ENCODE measurements at places on chromosomes 2 and 18.
A peak's percentile ranks its signal among the peaks of the same experiment; 100 is the strongest.

DNA sequence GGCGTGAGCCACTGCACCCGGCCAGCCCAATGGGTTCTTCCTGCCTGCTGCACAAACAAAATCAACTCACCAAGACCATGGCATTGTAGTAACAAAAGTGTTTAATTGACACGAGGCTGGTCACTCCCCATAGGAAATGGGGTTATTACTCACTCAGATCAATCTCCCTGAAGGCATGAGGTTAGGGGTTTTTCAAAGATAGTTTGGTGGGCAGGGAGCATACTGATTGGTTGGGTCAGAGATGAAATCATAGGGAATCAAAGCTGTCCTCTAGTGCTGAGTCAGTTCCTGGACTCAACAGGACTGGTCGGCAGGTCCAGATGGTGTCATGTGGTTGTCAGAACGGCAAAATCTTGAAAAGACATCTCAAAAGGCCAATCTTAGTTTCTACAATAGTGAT is 122.1 kb downstream of the TMEM17 start:
- DNase-seq: no peak

DNA sequence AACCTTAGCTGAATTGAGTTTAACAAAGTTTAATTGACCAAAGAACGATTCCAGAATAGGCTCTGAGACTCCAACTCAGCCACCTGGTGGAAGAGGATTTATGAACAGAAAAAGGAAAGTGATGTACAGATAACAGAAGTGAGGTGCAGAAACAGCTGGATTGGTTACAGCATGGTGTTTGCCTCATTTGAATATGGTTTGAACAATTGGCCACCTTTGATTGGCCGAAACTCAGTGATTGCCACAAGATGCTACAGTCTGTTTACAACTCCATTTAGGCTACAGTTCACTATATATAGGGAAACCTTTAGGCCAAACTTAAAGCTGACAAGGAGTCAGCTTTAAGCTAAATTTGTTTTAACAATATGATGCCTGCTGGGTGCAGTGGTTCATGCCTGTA is 28.1 kb upstream of the SLC35G4 start:
- no peak for DNase-seq

DNA sequence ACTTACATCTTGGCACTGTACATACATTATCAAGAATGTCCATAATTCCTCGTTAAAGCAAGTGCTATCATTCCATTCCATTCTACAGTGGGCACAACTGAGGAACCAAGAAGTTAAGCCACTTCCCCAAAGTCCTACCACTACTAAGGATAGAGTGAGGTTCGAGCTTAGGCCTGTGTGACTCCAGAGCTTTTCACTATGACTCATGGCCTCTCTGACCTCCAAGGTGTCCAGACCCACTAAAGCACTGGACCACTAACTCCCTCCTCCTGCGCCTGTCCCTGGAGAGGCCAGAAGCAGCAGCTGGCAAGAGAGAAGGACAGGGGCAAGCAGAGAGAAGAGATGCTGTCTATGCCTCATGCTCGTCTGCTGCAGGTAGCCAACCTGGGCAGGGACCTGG is 117.0 kb downstream of the ZBTB7C start:
- no peak for DNase-seq

DNA sequence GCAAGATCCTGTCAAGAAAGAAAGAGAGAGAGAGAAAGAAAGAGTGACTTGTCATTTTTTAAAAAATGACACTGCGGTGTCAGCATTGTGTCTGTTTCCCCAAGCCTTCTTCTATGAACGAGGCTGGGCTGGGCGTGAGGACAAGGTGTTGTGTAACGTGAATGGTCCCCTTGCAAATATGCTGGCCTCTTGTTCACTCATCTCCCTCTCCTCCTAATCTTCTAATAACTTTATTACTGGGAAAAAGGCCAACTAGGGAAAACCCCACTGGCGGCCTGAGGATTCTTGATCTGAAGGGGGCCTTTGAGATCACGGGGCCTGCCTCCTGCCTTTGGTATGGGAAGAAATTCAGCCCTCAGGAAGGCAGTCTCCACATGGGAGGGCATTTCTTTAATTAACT is 163.1 kb downstream of the MIB1 start:
- no peak for DNase-seq

GRCh38 chr2:241128266-241128665 is 21.0 kb downstream of the PASK start:
- DNase-seq: no peak

- no peak for DNase-seq
Measured at GRCh38 chr18:12639990-12640880, 17.7 kb downstream of the SPIRE1 start.

DNA sequence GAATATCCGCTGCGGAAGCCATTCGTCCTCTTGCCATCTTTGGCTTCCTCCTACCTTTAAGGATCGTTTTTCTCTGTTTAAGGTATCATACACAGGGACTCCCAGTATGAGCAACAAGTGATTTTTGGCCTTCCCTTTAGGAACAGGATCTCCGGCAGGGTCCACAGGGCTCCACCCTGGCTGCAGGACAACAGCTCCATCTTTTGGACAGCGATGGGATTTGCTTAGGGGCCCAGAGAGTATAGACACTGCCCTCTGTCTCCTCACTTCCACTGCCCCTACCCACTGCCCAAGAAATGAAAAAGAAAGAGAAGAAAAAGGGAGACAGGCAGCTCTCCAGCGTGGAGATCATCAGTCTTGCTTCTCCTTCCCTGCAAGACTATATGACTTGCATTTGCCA is 224.5 kb downstream of the UXS1 start:
- peak; percentile 21 for DNase-seq

DNA sequence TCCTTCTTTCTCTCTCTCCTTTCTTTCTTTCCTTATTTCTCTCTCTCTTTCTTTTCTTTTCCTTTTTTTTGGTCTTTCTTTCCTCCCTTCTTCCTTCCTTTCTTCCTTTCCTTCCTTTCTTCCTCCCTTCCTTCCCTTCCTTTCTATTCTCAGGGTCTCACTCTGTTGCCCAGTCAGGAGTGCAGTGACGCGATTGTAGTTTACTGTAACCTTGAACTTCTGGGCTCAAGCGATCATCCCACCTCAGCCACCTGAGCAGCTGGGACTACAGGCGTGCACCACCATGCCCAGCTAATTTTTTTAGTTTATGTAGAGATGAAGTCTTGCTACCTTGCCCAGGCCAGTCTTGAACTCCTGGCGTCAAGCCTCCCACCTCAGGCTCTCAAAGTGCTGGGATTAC is 83.8 kb upstream of the PPM1B start:
- DNase-seq: no peak

- no peak for DNase-seq
Measured at GRCh38 chr2:73516033-73516432, 126.2 kb downstream of the NAT8 start.

DNA sequence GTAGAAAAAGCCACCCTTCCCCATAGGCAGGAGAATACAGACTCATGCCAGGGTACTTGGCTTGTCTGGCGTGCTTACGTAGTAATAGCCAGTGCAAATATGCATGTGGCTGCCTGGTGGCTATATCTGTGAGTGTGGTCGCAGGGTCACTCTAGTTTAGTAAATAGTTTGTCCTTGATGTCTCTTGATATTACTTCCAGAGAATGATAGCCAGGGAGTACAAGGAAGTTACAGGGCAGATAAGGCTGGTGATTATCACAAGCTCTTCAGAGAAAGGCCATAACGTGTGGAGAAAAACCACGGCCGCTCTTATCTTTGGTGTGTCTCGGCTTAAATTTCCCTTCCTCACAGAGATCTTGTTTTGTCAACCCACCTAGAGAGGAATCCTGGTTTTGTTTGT is 54.3 kb upstream of the SLC39A10 start:
- no peak for DNase-seq

DNA sequence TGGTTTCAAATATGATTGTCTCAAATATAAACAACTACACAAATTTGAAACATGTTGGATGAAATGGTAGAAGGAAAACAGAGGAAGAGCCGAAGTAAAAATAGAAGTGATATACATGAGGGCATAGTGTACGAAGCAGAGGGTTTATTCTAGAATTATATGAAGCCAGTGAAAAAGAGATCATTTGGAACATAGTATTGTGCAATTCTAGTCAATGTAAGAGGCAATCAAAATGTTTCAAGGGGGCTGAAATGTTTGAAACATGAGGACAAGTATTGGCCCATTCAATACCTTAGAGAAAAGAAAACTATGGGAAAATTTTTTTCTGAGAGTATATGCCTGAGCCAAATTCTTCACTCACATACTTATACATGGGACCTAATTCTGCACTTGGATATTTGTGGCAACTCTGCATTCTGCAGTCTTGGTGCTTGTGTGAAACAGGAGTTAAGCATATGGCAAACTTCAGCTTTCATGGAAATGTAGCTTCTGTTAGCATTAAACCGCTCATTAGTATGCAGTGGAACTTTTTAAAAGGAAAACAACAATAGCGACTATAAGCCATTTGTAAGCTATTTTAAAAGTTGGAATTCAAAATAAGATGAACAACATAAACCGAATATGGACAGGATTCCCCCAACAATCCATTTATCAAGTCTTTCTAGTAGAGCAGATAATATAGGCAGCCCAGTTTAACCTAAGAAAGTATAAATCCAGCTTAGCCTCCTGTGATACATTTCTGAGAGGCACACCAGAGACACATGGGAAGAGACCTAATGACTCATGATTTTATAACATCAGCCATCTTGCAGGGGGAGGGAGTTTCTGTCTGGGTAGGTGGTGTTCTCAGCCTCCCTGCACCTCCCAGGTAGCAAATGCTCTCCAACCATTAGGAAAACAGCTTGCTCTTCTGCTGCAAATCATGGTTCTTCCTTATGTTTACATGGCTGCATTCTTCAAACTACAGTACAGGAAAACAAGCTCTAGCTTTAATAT is 197.8 kb downstream of the PAX3 start:
- no peak for DNase-seq

GRCh38 chr2:202373490-202373889 is 2.6 kb upstream of the BMPR2 start:
- DNase-seq: no peak

GRCh38 chr2:129575431-129575830 is 404.0 kb upstream of the RAB6C start:
- DNase-seq: no peak

GRCh38 chr2:162885281-162886070 is 46.9 kb upstream of the KCNH7 start:
- no peak for DNase-seq

GRCh38 chr2:129229196-129229595 is 750.3 kb upstream of the RAB6C start:
- no peak for DNase-seq

- no peak for DNase-seq
Measured at GRCh38 chr2:198297350-198297749, 493.0 kb downstream of the PLCL1 start.

Data from HL-60 (cell line).